ENCODE measurements at places on chromosomes 2 and 18.
A peak's percentile ranks its signal among the peaks of the same experiment; 100 is the strongest.

GRCh38 chr18:56302156-56302555 is 336.2 kb downstream of the TXNL1 start:
- no peak for DNase-seq

DNA sequence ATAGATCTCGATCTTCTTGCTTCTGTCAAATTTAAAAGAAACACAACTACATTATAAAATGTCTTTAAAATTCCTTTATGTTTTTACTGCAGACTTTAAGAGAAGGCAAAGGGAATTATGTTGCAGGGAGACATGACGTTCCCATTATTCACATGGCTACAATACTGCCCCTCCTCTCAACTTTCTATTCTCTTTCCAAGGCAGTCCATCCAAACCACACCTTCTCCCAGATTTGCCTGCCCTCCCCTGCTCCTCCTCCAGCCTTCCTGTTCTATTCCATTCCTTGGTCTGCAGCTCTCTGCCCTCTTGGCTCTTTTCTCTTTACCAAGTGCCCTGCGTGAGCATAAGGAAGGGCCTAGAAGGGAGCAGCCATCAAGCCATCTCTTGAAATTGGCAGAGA is 61.3 kb downstream of the NABP1 start:
- no peak for DNase-seq

DNA sequence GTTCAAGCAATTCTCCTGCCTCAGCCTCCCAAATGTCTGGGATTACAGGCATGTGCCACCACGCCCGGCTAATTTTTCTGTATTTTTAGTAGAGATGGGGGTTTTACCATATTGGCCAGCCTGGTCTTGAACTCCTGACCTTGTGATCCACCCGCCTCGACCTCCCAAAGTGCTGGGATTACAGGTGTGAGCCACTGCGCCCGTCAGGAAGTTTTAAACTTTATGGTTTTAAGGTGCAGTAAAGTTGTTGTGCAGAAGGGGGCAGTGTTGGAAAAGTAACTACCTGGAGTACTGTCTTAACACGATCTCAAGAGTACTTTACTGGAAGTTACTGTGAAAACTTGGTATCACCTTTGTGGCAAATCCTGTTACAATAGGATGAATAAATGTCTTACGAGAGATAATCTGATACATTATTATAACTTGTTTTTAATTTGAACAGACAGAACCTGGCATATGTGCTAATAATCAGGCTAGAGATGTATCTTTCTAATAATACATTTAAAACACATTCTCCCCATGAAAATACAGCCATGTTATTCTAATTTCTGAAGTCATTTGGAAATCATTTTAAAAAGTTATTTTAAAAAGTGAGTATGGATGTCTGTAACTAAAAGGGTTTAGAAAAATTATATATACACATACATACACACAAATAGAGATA is 10.8 kb downstream of the SPDYA start:
- peak; percentile 70 for DNase-seq

GRCh38 chr18:62717169-62717924 is 2.0 kb downstream of the PHLPP1 start:
- DNase-seq = peak; percentile 41

GRCh38 chr2:188519136-188519535 is 227.5 kb downstream of the GULP1 start:
- DNase-seq = no peak

DNA sequence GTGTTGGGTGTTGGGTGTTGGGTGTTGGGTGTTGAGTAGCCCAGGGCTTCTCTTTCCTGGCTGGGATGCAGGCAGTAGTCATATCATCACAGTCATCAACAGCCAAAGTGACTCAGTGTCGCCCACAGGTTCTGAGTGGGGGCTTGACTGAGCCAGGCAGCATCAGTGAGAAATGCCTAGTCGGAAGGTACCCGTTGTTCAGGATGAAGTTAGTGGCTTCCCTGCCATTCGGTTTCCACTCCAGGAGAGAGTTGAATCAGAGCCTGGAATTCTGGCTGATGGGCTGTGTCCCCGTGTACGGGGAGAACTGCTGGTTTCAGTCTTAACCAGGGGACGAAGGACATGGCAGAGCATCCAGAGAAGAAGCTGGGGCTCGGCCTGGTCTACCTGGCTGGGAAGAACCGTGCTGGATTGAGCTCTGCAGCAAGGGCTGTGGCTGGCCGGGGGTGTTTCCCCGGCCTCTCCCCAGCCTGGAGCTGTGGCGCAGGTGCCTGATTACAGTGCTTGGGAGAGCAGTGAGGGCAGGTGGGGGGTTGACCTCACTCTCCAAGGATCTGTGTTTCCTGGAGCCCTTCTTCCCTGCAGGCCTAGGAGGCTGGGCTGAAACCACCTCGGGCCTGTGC is 49.4 kb downstream of the AGAP1 start:
- no peak for DNase-seq

- DNase-seq = no peak
Observed at GRCh38 chr18:25055076-25055475, 296.9 kb downstream of the ZNF521 start.

DNA sequence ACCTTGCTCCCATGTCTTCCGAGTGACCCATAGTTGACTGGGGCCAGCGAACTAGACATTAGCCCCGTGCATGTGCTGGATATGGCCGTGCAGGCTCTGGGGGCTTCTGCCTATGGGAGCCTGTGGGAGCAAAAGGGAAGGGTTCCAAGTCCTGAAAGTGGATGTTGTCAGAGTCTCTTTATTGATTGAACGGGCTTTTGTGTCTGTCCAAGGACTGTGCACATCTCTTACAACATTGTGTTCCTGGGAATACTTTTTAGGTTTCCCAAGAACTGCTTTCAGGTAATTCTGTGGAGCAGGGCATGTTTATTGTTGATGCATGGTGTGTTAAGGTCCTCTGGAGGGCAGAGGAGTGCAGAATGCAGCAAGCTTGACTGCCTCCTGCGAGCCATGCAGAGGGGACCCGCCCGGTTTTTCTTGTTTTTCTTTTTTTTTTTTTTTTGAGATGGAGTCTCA is 5.0 kb downstream of the RNF144A start:
- DNase-seq = no peak

GRCh38 chr2:170736628-170737027 is 21.5 kb downstream of the SP5 start:
- no peak for DNase-seq

- no peak for DNase-seq
Observed at GRCh38 chr2:157395811-157396210, 48.1 kb downstream of the CYTIP start.

DNA sequence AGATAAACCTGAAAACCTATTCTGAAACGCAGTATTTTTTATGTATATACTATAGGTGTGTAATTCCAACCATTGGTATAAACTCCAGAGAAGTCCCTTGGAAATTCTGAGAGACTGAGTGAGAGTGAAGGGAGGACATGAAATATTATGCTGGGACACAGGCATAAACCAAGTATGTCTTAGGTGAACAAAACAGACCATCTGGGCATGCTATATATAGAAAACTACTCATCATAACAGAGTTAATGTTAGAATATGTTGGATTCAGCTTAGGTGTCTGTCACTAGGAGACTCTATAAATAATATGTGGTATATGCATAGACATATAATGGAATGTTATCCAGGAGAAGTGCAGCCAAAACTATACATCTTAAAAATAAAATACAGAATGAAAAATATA is 282.6 kb downstream of the LRP1B start:
- DNase-seq = no peak

DNA sequence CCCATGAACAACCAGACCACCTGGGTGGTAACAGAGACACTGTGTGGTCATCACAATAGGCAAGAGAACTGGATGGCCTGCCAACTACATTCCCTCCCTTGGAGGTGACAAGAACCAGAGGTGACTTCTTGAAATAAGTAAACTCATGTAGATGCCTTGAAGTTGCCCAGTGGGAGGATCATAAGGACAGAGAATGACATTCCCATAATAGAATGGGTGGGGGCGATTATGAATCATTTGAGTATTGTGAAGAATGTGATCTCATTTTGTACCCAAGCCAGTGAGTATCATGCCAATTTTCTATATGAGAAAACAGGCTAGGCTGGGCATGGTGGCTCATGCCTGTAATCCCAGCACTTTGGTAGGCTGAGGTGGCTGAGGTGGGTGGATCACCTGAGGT is 211.4 kb upstream of the GYPC start:
- DNase-seq = no peak

GRCh38 chr2:181643151-181643550 is 13.8 kb downstream of the CERKL start:
- DNase-seq = no peak

- no peak for DNase-seq
Observed at GRCh38 chr2:231673348-231673770, 35.0 kb upstream of the PTMA start.

DNA sequence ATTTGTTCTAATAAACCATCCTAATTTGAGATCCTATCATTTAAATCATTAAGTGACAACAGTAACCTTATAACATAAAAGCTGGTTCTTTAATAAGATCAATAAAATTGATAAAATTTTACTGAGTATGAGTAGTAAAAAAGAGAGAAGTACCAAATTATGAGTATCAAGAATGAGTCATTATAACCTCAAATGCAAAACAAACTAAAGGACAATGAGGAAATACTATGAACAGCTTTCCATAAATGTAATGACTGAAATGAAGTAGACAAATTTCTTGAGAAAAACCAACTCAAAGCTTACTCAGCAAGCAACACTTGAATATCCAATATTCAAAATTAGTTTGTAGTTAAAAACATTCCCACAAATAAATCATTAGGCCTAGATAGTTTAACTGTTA is 433.0 kb downstream of the ZEB2 start:
- no peak for DNase-seq

DNA sequence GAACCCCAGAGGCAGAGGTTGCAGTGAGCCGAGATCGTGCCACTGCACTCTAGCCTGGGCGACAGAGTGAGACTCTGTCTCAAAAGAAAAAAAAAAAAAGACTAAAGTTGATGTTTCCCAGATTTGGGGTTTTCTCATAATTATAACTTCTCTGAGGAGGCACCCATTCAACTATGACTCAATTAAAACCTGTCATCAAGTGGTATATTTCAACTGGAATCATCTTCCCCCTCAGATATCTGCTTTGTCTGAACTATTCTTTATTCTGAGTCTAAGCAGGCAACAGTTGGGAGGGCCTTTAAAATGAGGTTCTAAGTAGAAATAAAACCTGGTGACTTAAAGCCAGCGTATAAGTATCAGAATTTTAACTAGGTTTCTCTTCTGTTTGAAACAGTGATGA is 88.5 kb downstream of the PTRHD1 start:
- no peak for DNase-seq

- DNase-seq = no peak
Observed at GRCh38 chr2:196163285-196163684, 8.1 kb downstream of the STK17B start.

DNA sequence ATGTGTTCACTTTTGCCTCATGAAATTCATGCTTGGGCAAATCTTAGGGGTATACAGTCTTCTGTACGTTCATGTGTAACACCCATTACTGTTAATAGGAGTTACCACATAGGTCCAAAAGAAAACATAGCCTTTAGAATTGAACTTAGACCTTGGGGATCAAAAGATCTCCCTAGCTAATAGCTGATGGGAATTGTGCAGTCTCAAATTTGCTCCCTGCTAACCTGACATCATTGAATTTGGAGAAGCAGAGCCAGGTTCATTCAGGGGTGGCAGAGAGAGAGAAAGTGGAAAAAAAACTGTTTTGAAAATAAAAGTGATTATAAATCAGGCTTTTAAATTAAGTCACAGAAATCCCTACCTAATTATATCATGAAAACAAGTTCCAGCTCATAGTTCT is 28.0 kb upstream of the PPP3R1 start:
- no peak for DNase-seq

GRCh38 chr2:65429786-65430602 is 2.4 kb downstream of the SPRED2 start:
- no peak for DNase-seq

DNA sequence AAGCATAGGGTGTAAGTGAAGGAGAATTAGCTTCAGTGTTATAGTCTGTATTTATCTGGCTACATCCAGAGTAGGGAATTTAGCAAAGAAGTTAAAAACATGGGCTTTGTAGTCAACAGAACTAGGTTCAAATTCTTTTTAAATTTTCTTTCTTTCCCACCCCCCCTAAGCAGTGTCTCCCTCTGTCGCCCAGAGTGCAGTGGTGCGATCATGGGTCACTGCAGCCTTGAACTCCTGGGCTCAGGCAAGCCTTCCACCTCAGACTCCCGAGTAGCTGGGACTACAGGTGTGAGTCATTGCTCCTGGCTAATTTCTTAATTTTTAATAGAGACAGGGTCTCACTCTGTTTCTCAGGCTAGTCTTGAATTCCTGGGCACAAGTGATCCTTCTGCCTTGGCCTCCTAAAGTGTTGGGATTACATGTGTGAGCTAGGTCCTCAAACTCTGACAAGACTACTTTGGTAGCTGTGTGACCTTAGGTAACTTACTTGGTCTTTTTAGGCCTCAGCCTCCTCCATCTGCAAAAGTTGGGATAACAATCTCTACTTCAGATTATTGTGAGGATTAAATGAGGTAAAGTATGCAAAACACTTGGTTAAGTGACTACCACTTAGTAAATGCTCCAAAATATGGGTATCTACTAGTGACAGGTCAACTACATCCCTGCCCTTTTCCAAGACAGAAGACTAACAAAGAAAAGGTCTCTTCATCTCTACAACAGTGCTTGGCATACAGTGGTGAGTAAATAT is 17.8 kb downstream of the DOK1 start:
- no peak for DNase-seq

DNA sequence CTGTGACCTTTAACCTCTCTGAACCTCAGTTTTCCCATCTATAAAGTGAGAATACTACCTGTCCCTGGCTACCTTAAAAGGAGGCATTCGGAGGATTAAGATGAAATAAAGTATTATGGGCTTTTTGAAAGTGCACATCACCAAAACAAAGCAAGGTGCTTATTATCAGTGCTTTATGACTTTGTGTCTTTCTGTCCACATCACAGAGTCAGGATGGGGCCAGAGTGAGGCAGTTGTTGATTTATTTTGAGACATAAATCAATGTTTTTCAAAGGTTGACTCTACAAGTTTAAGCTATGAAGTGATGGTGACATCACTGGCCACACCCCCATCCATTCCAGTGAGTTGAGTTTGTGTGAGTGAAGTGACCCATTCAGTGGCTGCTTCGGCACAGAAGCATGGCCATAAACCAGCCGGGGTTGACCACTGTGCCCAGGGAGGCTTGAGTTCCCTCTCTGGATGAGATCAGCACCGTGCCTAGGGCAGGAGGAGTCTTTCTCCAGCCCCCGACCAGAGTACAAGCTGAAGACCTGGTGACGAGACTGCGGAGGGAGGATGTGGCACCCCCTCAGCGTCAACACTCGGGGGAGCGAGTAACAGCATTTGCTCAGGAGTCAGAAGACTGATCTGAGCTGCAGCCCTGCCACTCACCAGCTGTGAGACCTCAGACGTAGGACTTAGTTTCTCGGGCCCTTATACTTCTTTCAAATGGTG is 89.0 kb upstream of the PPP1CB start:
- no peak for DNase-seq

GRCh38 chr2:198347349-198347748 is 543.0 kb downstream of the PLCL1 start:
- DNase-seq = no peak
